Activated naive CD8-positive, alpha-beta T cell treated with anti-CD3 and anti-CD28 coated beads, Interleukin-2, amount 10 ng/mL, durations not matched to agents 7 days and 5 days (primary cell): ENCODE measurements at places on chromosomes 5 and 9. TPM values are rescaled to one million over a fixed set of nuclear protein-coding genes. Genes with fewer than 3 reads are reported as not detected.

- DNase-seq, result no peak
These were observed 11.3 kb downstream of the CDKL3 start for GRCh38 chr5:134355681-134356080.

DNA sequence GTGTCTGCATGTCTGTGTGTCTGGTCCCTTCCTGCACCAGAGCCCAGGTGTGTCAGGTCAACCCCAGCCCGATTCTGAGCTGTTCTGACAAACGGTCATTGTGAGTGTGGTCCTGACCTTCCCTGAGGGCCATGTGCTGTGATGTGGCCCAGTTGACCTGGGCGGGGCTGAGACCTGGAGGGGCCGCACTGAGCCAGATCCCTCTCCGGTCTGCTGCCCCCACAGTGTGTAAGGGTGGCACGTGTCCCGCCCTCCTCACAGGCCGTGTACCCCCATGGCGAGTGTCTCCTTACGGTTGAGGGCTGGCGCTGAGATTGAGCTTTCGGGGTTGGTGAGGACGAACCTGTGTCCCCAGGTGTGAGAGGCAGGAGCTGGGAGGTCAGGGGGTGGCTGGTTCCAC lies 136.5 kb downstream of the MRPL36 start:
- no peak for DNase-seq

DNA sequence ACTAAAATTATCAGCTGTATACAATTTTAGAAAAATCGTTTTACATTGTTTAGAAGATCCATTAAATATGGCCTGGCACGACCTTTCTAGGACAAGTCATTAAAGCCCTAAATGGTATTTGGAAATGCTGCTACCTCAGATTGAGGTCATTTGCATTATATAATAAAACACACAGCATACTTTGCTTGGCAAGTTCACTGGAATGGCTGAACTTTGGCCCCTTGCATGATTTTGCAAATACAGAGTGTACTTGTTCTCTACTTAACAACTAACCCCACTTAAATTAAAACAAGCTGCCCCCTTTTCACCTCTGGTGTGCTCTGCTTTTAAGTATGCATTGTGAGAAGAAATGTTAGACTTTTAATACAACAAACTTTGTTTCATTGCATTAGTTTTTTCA lies 860.1 kb downstream of the PTPRD start:
- DNase-seq, result no peak

The UBE2R2 gene
- total RNA-seq, result 35.4 TPM

DNA sequence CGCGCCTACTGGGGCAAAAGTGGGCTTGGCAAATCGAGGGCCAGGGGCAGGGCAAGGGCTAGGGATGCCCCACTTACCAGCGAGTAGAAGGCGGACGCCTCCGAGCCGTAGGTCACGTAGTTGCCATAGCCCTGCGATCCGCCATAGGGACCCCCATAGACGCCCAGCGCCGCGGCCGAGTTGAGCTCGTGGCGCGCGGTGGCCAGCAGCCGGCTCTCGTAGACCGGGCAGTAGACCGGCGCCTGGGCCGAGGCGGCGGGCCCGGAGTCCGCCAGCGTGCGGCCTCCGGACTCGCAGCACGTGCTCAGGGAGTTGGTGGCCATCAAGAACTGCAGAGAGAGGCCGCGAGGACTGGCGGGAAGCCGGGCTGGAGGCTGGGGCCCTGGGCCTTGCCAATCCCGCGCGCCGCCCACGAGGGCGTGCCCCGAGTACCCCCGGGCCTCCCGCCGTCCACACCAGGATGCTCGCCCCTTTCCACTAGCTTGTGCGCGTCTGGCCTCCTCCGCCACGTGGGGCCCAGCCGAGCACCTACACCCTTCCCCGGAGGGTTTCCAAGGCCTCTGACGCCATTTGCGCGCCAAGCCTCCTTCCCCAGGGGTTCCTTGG lies 891 bp downstream of the IRX4 start:
- no peak for DNase-seq

The C5orf58 gene
- total RNA-seq, result not detected

- DNase-seq, result no peak
These were observed 16.5 kb downstream of the BICD2 start for GRCh38 chr9:92748233-92748497.

The FAM193B gene
- 153 TPM for total RNA-seq

The EDIL3 gene
- not detected for total RNA-seq

GRCh38 chr5:74991522-74991921 lies 60.8 kb downstream of the GCNT4 start:
- no peak for DNase-seq

DNA sequence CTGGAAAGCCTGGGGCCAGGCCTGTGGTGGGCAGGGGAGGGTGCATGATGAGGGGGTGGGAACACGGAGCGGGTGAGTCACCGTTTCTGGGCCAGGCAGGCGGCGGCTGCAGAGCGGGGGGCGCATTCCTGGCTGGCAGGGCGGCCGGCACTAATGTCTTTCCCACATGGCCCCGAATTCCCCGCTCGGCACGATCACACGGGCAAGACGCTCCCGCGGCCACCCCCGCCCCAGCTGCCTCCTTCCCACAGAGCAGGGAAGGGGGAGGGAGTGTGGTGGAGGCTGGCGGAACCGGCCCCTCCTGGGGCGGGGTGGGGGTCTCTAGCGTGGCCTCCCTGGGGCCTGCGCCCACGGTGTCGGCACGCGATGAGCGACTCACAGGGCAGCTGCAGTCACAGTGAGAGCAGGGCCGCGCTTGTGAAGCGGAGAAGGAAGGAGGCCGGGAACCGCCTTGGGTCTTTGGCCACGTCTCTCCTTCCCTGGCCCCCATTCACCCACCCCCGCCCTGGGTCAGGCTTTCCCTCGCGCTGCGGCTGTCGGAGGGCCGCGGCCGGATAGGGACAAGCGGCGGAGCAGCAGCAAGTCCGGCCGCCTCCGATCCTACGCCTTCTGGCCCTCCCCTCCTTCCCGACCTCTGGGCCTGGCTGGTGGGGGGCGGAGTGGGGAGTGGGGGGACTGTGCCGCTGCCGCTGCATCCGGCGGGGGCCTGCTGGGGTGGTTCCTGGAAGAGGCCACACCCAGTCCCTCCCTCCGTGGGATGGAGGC lies 48.9 kb downstream of the CXXC5 start:
- DNase-seq, result peak; percentile 62

The SLC6A18 gene
- total RNA-seq, result not detected

GRCh38 chr5:146832985-146833732 lies 45.4 kb downstream of the PPP2R2B start:
- no peak for DNase-seq

The CCDC183 gene
- 1.7 TPM for total RNA-seq

The PRLR gene
- total RNA-seq, result not detected

The PCDHA5 gene
- not detected for total RNA-seq

GRCh38 chr5:100779669-100780375 lies 123.3 kb downstream of the ST8SIA4 start:
- DNase-seq, result no peak

GRCh38 chr5:68657055-68657961 lies 436.5 kb upstream of the SLC30A5 start:
- no peak for DNase-seq

GRCh38 chr9:125089331-125089730 lies 54.0 kb downstream of the SCAI start:
- DNase-seq, result no peak

DNA sequence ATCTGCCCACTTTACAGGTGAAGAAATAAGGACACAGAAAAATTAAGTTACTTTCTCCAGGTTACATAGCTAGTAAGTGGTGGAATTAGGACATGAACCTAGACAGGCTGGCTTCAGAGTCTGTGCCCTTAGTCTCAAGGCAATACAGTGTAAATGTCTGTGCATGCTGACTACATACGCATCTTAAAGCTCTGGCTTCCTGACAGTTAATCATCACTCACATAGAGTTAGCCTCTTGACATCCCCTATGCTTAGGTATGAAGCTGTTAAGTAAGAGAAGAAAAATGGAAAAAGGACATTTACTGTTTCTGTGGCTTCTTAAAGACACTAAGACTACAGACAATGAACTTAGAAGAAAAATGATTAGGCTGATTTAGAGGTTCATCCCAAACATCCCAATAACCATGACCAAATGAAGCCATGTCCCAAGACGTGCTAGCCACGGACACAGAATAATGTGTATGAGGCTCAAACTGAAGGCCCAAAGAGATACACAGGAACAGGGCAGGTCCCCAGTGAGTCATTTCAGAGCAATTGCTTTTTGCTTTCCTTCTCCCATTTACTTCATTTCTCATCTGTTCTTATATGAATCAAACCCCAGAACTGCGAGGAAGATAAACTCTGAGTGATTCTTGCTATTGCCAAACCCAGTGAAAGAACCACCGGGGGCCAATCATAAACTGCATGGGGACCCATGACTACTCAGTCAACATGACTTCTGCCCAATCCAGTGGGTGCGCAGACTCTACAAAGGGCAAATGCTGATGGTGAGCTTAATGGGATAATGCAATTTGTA lies 100.0 kb upstream of the IFNK start:
- no peak for DNase-seq

DNA sequence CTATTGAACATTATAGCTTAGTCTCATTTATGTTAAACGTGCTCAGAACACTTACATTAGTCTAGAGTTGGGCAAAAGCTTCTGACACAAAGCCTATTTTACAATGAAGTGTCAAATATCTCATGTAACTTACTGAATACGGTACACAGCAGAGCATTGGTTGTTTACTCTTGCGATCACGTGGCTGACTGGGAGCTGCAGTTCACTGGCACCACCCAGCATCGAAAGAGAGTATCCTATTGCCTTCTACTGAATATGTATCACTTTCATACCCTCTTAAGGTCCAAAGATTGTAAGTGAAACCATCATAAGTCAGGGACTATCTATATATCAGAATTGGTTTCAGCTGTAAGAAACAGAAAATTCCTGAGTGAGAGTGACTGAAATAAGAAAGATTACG lies 42.6 kb upstream of the OSMR start:
- DNase-seq, result no peak

DNA sequence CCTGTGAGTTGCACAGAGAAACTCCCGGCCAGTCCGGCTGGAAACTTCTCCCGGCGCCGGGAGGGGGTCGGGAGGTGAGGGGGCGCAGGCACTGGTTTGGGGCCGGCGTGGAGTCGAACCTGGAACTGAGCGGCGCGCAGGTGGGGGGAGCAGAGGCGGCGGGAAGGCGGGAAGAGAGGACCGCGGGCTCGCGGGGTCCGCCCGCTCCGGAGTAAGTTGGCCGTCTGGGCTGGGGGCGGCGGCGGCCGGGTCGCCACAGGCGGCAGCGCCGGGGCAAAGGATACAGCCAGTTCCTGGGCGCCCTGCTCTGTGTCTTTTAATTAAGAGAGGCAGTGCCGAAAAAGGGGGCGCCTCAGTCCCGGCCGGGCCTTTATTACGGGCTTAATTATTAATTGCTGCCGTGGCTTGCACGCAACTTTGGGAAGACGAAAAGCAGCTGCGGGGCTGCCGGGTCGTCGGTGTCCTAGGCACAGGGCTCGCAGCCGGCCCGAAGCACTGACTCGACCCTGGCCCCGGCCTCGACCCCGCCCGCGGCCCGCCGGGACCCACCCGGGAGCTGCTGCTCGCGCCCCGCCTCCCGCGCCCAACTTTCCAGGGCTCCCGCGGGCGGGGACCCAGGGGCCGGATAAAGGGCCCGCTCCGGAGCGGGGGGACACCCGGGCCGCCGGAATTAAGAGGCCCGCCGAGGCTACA lies 1.1 kb downstream of the NTNG2 start:
- DNase-seq, result peak; percentile 45

DNA sequence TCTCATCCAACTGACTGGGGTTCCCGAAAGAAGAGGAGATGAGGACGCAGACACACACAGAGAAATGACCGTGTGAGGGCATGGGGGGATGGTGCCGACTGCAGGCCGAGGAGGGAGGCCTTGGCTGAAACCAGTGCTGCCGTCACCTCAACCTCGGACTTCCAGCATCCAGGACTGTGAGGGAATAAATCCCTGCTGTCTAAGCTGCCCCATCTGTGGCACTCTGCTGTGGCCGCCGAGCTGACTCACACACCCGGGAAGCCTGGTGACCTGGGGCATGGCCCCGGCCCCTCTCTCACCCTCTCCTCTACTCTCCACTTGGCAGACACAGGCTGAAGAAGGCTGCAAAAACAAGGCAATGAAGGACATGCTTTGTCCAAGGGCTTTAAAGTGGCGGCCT lies 4.4 kb upstream of the COL5A1 start:
- DNase-seq, result no peak

DNA sequence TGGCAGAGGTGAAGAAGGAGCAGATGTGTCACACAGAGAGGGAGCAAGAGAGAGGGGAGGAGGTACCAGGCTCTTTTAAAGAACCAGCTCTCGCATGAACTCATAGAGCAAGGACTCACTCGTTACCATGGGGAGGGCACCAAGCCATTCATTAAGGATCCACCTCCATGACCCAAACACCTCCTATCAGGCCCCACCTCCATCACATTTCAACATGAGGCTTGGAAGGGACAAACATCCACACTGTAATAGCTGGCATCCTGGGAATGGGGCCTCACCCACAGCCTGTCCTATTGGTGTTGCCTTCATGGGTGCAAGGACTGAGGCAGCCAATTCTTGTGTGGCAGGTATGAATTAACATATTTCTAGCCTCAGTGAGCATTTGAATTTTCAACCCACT lies 11.6 kb upstream of the TNFAIP8 start:
- DNase-seq, result no peak

DNA sequence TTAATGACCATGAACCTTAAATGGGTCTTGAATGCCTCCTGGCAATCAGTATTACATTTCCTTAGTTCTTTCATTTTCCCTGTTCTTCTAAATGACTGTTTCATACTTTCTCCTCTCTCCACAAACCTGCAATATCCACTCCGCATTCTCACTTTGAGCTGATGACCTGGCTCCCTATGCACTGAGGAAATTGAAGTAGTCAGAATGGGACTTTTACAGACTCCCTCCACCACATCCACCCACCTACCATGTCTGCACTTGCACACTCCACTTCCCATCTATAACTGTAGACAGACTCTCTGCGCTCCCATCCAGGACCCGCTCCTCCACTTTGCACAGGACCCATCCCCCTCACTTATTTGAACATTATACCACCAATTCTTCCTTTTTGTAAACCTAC lies 36.2 kb upstream of the GZMA start:
- DNase-seq, result no peak

DNA sequence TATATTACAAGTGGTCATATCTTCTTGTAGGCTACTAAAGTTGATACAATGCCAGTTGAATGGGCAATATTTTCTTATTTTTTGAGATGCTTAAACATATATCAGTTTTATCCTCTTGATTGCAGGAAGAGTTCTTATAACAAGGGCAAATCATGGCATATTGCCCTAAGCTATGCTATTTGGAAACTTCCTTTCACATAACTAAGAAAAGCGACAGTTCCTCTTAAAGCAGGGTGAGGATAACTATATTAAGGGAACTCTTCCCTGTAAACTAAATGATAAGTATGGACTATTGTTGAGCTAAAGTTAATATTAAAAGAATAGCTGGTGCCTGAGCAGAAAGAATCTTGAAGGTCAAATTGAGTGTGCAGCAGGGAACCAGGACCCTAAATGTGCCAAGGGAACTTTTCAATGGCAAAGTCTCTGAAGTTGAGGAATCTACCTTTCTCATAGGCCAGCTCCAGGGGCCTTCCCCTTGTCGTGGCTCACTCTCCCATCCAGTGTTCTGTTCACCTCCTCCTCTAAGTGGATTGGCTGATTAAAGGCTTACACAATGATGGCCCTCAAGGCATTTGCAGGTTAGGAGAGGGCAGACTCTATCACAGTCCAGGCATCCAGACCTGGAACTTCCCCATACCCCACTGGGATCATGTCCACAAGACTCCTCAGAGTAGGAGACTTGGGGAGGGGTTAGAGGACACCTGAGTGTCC lies 26.8 kb downstream of the FYB1 start:
- DNase-seq, result no peak
